Activated T-cell treated with anti-CD3 and anti-CD28 coated beads for 1 hour (primary cell): ENCODE measurements at places on chromosomes 13 and 19.

DNA sequence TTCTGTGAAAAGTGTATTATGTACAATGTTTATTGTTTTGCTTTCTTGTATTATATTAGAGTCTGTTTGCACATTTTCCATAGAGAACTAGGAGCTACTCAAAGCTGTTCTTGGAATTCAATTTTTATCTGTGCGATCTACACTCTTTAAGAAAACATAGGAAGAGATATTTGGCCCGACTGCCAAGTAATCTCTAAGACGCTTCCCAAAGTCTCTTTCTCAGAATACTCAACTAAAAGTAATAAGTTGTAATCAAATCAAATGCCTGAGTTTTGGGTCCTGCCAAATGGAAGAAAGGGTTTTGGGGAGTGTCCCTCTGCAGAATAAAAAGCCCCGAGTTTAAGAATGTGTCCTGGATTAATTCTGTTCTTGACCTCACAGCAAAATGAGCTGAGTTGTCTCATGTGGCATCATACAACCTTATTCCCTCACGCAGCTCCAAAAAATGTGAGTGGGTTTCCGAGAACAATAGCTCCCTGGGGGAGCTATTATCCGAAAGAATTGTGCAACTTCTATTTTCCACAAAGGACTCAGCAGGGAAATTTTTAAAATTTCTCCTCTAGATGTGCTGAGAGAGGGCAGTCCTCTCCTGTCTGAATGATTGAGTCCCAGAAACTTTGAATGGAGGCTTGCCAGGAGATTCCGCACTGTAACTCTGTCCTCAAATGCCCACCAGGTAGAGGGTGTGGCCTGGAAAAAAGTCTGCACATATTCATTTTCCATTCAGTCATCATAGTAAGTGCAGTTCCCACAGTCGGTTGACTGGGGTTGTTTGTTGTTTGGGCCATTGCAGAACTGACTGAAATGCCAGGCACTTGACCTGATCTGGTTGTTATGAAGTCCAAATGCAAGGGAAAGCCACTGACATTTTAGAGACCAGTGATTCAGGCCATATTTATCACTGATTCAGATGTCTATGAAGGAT is 280.0 kb upstream of the SOX21 start:
- no peak for DNase-seq

DNA sequence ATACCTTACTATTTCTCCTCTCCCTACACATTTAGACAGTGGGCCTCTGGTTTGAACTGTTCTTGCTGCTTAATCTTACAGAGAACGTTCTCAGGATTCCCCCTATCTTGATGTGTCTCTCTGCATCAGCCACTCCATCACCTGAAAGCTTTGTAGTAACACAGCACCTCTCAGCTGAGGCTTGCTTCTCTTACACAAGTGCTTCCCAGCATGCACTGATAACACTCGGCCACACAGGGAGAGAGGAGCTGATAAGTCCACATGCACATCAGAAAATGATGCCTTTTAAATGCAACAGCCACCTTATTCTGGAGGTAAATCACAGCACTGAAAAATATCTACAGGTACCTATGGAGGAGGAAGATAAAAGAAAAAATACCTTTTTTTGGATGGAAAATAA is 192.2 kb upstream of the TSHZ3 start:
- DNase-seq, result no peak

GRCh38 chr19:39479916-39480315 is 722 bp upstream of the TIMM50 start:
- DNase-seq, result no peak

DNA sequence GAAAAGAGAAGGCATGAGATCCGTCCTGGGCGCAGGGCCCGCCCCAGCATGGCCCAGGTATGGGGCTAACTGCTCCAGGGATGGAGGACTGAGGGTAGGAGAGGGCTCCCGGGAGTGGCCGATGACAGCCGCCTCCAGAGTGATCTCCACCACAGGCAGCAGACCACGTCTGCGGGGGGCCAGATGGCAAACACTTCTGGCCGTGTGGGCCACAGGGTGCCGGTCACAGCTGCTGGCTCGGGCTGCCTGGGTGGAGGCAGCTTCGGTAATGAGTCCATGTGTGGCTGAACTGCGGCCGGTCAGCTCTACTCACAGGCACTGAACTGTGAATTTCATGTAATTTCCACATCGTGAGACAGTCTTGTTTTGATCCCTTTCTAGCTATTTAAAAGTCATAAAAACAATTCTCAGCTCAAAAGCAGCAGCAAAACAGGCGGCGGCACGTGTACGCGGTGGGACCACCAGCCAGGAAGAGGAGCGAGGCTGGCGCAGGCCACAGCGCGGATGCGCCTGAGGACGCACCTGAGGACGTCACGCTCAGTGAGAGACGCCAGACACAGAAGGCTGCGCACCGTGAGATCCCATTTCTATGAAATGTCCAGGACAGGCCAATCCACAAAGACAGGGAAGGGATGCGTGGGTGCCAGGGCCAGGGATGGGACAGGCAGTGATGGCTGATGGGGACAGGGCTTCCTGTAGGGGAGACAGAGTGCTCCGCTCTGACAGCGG is 4.0 kb downstream of the LSM7 start:
- DNase-seq, result no peak

DNA sequence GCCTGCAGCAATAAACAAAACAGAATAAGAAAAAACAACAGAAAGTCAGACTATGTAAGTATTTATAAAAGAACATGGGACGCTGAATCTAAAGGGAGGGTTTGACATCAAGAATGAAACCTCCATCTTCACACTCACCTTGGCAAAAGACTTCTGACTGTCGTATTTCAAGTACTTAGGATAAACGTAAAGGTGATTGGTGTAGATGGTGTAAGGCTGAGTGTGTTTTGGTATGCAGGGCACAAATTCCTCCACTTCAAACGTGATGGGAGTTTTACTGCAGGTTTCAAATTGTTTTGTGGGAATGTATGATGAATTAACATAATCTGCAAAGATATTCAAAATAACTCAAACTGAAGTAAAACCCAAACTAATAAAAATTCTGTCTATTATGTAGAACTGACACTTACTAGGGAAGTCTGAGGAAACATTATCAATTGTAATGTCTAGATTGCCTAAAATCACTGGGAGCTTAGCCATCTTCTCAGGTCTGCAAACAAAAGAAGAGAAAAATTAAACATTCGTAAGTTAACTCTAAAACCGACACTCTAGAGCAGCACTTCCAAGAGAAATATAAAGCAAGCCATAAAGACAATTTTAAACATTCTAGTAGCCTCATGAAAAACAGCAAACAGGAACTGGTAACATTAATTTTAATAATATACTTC is 89.5 kb downstream of the DOCK9 start:
- DNase-seq, result no peak

GRCh38 chr19:3572855-3573161 is at the start of gene HMG20B:
TSS of gene HMG20B (plus strand) at chr19:3572944. CDS start at chr19:3573310, 366 bp downstream.
- DNase-seq, result no peak

DNA sequence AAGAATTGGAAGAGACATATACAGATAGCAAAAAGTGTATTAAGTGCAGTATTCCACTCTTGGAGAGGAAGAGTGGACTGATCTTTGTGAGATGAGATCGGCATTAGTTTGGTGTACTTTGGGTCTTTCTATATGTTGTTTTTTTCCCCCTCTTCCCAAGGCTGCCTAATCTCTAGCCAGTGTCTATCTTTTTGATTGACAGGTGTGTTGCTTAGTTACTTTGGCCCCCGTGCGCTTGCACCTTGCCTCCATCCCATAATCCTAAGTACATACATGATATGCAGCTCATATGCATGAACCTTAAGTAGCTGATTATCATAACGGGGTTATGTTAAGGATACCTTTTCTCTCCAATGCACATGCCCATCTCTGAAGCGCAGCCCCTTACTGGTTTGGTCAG is 4.3 kb upstream of the SLC7A10 start:
- DNase-seq, result no peak

DNA sequence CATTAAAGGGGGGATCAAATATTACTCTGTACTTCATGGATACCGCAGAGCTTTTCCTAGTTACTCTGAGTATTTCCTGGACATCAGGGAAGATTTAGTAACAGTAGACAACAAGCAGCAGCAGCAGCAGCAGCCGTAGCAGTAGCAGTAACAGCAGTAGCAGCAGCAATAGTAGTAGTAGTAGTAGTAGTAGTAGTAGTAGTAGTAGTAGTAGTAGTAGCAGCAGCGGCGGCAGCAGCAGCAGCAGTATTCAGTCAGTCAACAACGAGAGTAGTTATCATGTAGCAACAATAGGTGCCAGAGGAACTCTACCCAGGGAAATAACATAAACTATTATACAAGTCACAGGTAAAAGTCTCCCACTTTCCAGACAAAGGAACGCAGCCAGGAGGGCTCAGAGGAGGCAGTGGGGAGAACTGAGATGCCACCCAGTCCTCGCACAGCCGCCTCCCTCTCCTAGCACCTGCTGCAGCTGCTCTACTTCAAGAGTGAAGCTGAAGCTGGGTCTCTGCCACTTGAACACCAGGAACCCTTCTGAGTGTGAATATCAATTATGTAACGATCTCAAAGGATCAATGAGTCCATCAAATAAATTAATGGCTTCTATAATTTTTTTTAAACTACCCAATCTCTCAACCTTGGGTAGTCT is 1.3 kb upstream of the DOCK9 start:
- no peak for DNase-seq

DNA sequence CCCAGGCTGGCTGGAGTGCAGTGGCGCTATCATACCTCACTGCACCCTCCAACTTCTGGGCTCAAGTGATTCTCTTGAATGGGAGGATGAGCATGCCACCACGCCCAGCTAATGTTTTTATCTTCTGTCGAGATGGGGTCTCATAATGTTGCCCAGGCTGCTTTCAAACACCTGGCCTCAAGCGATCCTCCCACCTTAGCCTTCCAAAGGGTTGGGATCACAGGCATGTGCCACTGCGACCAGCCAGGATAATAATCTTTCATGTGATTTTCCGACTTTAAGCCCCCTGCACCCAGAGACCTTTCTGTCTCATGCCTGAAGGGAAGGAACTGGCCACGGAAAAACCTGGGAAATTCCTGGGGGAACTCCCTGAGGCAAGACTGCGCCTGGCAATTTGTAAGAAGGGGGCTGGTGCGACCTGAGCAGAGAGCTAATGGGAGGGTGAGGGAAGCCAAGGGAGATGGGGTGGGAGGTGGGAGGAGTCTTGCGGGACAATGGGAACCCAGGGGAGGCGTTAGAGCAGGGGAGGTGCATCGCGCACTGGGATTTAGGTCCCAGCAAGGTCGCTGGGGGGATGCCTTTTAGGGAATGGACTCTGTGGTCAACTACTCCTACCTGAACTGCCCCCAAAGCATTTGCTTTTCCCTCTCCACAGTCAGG is 1.2 kb upstream of the CCDC124 start:
- DNase-seq, result no peak
